ENCODE measurements at places on chromosomes 16 and 17.

GRCh38 chr16:35689764-35690163 is 2230.4 kb downstream of the TP53TG3F start:
- no peak for DNase-seq

GRCh38 chr16:54628796-54629625 is 301.7 kb upstream of the IRX5 start:
- no peak for DNase-seq

DNA sequence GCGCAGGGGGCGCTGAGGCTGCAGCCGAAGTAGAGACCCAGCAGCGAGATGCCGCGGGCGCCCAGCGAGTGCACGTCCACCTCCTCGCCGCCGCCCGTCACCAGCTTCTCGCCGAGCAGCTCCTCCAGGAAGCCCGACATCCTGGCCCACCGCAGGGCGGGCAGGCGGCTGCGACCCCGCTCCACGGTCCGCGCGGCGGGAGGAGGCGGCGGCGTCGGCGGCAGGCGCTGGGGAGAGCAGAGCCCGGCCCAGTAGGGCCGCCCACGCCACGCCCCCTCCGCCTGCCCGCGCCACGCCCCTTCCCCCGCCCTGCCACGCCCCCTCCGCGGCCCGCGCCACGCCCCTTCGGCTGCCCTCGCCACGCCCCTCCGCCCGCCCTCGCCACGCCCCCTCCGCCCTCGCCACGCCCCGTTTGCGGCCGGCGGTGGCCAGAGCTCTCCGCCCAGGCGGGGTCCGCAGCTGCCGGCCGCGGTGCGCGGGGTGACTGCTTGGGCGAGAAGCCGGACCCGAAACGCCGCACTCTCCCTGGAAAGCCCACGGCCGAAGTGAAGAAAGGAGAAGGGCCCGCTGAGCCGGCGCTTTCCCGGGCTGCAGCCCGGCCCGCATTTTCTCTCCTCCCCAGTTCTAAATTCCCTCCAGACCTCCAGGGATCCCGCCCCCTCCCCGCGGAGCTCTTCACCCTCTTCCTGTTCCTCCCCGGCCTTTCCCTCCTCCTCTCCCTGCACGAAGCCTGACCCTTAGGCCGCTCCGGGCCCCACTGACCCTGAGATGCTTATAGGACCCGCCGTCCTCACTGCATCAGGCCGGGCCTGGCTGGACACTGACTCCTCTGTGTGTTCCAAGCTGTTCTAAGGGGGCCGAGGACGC is at the start of gene NXN:
TSS of gene NXN (minus strand) at position 238 of the 867 bp plus-strand sequence.
- peak; percentile 70 for DNase-seq

- DNase-seq, result no peak
Measured at GRCh38 chr17:50767446-50767845, at the start of gene ANKRD40CL. Gene ANKRD40CL (minus strand): TSS chr17:50767518. CDS start chr17:50766913, 605 bp downstream.

GRCh38 chr17:47705536-47706530 is 11.9 kb downstream of the TBKBP1 start:
- DNase-seq, result no peak

All from HFFc6 (cell line).